T-helper 22 cell (primary cell): ENCODE measurements at places on chromosomes 2 and 18.

DNA sequence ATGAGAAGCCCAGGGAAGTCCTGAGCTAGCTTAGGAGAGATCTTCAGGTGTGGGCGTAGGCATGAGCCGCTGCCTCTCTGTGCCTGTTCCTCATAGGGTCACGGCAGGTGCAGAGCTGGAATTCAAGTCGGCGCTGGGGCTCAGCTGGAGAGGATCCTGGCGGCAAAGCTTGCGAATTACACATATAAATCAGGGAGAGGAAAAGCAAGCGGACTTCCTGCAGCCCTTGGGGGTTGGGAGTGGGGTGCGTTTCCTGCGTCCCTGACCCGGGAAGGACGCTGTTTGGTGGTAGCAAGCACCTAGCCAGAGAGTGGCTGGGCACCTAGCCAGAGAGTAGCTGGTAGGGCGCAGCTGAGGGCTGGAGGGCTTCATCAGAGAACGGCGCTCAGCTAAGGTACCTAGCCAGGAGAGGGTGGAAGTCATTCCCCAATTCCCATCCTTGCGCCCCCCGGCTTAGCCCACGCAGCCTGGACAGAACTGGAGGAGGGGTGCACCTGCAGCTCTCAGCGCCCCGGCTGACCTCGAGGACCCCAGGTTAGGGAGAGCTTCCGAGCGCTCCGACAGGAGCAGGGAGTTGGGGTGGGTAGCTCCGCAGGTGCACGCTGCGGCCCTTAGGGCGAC lies 459 bp upstream of the EFR3B start:
- DNase-seq = no peak

- DNase-seq = no peak
These were observed 161.8 kb downstream of the AGPS start for GRCh38 chr2:177554365-177554764.

DNA sequence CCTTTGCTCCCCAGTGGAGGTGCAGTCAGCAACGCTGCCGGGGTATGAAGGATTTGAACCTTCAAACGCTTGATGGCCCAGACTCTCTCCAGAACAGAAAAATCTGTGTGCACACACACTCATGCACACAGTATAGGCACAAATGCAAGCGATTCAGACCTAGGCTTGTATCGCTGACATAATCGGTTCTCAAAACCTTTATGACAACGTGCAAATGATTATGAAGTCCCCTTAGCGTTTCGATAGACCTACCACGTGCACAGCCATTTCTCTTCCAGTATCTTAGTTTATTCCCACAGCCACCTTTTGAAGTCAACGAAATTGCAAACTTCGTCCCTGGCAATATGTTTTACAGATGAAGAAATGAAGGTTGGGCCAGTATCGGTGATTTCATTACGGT lies 138.9 kb upstream of the MYCN start:
- no peak for DNase-seq

DNA sequence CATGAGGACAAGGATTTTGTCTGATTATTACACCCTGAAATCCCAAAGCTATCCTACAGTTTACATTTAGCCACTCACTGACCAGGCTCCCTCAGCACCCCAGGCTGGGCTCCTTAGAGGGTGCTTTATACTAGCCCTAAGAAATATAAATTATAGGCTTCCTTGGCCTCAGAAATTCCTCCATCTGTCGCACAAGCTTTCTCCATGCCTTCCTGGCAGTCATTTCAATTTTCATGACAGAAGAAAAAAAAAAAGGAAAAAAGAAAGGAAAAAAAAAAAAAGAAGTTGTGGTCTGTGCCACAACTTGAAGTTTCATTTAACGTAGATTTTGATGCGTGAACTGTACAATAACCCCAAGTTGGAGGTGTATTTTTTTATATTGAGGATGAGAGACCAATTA lies 719.5 kb downstream of the BCL11A start:
- DNase-seq = no peak

DNA sequence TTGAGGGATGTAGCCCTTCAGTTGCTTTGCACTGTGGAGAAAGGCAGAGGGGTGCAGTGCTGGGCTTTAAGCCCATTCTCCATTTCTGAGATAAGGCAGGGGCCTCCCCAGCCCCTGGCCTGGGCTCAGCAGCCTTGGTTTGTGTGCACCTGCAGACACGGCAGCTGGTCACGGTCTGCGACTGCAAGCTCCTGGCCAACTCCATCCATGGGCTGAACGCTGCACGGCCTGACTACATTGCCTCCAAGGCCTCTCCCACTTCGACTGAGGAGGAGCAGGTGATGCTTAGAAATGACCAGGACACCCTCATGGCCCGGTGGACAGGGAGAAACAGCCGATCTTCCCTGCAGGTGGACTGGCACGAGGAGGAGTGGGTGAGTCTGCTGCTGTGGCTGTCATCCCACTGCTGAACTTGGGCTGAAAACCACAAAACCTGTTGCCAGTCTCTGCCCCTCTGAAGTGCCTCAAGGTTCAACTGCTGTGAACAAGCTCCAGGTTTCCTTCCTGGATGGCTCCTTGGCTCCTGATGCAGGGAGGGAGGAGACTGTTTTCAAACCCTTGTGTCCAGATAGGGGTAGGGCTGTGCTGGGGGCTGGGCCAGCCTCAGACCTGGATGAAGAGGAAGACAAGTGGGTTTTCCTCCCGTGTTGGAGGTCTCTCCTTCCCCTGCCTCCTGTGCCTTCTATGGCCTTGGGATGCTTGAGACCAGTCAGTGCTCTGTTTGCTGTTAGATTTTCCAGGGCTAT lies 54.0 kb downstream of the COA5 start:
- no peak for DNase-seq

- DNase-seq = no peak
These were observed 445.7 kb upstream of the TRIB2 start for GRCh38 chr2:12270876-12271588.

DNA sequence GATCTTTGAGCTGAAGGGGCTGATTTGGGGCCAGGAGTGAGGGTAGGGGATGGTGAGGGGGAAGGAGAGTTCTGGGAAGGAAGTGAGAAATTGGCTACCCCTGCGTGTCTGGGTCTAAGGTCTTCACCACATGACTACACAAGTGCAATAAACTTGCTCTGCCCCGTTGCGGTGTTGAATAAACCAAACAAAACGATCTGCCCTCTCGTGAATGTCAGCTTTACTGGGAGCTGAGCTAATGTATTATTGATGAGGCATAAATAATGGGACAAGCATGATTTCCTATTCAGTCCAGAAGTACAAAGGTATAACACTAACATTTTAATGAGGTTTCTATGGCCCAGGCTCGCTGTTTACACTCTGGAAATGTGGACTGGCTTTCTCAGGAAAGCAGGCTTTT lies 8.0 kb upstream of the CFAP221 start:
- no peak for DNase-seq

DNA sequence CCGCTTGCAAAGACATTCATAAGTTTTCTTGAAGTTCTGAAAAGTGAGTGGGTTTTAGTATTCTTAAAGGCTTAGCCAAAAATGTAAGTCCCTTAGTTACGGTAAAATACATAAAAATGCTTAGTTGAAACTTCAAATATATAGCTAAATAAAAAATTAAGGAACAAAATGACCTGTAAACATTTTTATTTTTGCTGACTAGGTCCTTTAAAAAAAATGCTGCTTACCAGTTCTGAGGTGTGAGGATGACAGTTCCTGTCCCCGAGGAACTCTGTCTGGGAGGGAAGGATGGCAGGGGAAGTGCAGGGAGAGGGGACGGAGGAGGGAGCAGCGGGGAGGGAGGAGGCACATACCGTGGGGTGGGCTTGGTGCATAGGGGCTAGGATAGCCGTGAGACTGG lies 102.8 kb upstream of the BCL2L11 start:
- no peak for DNase-seq

DNA sequence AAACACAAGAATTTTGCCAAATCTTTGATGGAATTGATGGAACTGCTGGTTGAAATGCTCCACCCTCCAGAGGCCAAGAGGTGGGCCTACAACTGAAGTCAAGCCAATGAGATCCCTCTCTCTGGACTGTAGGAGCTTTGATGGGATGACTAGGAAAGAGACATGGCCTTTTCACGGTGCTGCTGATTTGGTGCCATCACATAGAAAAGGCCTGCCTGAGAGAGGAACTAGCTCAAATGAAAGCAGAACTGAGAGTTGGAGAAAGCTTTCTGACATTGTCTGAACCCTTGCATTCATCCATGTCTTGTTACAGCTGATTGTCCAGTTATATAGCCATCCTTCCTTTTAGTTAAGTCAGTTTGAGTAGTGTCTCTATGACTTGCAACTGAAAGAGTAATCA lies 283.8 kb upstream of the LYPD1 start:
- no peak for DNase-seq

DNA sequence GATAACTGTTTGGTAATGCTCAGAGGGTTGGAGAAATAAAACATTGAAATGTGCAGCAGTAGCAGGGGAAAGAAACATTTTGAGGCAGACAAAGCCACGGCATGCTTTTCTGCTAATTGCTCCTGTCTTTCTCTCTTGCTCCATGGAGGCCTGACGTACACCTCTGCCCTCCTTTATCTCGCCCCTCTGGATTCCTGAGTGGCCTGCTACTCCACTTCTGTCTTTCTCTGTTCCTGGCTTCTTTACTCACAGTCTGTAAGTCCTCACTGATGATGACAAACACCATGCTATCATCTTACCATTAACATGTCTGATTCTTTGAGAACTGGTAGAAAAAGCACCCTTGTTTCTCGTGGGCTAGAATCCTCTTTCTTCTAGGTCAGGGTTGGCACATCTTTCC lies 392.9 kb downstream of the MEIS1 start:
- no peak for DNase-seq

- no peak for DNase-seq
These were observed 12.1 kb downstream of the PTMA start for GRCh38 chr2:231720292-231720986.

DNA sequence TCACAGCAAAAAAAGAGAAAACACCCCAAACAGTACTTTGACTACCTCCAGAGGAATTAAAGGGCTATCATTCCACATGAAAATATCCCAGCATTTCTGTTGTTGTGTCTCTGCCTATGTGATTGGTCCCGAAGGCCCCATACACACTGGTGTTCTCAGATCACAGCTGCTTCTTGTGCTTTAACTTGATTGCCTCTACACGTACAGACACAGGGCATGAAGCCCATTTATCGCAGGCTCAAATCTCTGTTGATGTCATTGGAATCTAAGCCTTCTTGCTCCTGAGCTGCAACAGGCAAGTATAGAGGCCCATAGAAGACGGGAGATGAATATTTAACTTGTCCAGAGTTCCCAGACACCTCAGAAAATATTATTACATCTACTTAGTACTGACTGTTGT lies 405.2 kb downstream of the NCKAP5 start:
- no peak for DNase-seq

- no peak for DNase-seq
These were observed 39.5 kb downstream of the ORC4 start for GRCh38 chr2:147980940-147981528.

DNA sequence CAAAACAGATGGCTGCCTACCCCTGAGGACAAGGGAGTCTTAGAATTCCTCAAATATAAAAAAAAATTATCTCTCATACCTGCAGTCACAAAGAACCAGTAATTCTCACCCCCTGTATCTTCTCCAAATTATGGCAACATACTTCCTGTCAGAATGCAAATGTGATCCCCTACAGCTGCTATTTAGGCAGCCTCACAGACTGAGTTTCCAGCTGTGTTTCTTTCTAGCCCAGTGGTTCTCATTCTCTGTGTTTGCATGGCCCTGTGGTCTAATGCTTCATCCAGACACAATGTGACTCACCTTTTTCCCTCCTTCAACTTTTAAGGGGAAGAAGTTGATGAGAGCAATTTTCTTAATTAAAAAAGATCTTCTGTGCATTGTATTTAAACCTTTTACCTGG lies 726.3 kb downstream of the TSN start:
- DNase-seq = no peak

DNA sequence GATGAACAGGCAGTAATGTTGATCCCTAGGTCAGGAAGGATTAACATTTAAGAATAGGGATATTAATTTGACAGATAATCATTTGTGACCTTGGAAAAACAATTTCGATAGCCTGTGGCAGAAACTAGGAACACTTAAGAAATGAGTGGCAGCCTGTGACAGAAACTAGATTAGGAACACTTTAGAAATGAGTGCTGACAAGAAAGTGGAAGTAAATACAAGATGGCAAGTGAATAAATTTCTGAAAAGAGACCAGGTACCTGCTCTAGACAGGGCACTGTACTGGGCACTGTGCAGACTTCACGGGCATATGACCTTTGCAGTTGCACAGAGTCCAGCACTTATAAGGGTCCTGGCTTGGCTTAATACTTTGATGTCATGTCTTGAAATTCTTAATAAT lies 5.5 kb upstream of the HNRNPA3 start:
- no peak for DNase-seq

DNA sequence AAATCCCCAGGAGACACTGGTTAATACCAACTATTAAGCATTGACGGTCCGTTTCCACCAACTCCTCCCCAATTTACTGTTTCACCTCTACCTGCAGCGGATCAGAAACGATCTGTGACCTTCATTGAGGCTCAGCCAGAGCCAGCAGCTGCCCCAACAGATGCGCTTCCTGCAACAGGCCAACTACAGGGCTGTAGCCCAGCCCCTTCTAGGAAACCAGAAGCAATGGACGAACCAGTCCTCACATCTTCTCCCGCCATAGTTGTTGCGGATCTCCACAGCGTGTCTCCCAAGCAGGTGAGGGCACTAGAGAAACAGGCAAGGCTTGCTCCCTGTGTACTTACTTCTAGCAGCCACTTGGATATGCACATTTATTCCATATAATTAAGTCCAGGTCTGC lies 8.5 kb upstream of the RPE start:
- no peak for DNase-seq

DNA sequence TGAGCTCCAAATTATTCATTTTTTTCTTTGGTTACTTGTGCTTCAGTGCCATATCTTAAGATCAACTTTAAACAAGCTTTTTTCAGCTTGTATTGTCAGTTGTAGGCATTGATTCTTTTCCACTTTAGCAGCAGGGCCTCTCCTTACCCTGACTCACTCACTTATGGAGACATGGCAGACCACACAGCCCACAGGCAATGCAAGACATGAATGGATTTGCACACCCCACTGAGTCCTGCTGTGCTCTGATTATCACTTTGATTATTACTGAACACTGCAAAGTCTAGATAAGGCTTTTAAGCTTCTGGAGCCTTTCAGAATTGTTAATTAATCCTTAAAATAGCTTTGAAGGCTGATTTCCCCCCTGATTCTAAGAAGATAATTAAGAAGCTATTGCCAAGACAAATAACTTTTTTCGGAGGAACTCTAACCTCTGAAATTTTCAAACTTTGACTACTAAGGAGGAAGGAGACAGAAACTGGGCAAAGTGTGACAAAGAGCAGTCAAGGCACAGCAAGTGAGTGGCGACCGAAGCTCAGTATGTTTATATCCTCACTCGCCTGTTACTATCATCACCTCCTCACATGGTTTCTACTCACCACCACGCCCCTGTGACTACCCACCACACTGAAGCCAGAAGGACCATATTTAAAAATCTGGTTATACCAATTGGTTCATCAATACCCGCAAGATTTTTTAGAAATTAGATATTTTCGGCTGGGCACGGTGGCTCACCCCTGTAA lies 43.3 kb downstream of the CACNB4 start:
- no peak for DNase-seq

- no peak for DNase-seq
These were observed 9.1 kb downstream of the THNSL2 start for GRCh38 chr2:88179228-88179679.

- DNase-seq = no peak
These were observed 21.2 kb downstream of the STAMBP start for GRCh38 chr2:73850009-73850408.

GRCh38 chr2:152425765-152426727 lies 91.1 kb downstream of the FMNL2 start:
- DNase-seq = no peak
